Smooth muscle cell of the brain vasculature (primary cell): ENCODE measurements at places on chromosomes 3 and 15.

- no peak for DNase-seq
Measured at GRCh38 chr3:184129012-184129411, 6.1 kb upstream of the EIF2B5 start.

GRCh38 chr3:26193558-26193957 is 403.7 kb downstream of the OXSM start:
- no peak for DNase-seq

DNA sequence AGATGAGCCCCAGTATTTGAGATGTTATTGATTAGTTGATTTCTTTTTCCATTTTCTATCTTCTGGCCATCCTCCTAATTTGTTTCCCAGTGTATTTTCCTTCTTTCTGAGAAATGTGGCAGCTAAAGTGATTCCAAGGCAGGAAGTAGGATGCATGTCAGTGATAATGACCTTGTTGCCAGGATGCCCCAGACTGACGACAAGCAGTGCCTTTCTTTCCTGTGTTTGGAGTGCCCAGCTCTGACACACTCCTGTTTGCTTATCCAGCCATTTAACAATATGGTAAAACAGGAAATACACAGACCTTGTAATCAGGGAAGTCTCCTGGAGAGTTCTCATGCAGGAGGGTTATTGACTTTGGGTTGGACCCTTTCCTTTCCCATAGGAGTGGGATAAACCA is 20.4 kb downstream of the TMOD2 start:
- DNase-seq, result no peak

DNA sequence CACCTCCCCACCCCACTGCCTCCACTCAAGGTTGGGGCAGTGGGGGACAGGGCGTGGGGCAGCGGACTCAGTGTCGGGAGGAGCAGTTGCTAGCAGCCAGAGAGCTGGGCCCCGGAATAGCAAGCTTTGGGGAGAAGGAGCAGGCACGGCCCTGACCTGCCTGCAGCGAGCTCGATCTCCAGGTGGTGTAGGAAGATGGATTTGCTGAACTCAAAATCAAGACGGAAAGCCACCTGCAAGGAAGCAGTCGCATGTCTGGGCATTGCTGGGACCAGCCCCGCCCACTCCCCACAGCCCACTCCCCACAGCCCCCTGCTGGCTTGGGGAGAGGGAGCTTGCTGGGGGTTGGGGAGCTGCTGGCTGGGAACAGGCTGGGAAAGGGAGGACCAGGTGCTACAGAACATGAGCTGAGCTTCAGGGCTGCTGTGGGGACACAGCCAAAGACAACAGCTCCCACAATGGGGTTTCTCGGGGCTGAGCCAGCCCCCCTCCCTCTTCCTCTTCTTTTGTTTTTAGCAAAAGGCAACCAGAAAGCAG is 38.0 kb downstream of the FEM1B start:
- DNase-seq, result peak; percentile 83

- DNase-seq, result no peak
Measured at GRCh38 chr15:63264688-63265293, 12.6 kb upstream of the APH1B start.
